ENCODE measurements at places on chromosomes 7 and 10.

DNA sequence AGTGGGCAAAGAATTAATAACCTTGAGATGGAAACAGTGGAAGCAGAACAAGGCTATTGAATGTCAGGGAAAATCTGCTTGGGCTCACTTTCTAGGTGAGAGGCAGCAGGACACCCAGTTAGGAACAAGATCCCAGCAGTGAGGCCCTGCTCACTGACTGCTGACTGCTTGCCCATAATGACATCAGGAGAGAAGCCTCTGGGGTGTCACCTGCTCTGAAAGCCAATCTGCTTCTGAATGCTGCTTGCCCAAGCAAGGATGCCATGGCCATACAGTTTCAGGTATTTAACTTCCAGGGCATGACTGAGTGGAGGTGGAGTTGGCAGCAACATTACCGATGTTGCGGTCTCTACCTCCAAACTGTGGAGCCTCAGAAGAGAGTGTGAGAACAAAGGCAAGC, 11.7 kb upstream of the WAPL start:
- DNase-seq = no peak

- DNase-seq = no peak
Observed at GRCh38 chr7:50838675-50839377, 56.1 kb upstream of the GRB10 start.

GRCh38 chr10:113303544-113304146, 249.2 kb upstream of the HABP2 start:
- DNase-seq = no peak

DNA sequence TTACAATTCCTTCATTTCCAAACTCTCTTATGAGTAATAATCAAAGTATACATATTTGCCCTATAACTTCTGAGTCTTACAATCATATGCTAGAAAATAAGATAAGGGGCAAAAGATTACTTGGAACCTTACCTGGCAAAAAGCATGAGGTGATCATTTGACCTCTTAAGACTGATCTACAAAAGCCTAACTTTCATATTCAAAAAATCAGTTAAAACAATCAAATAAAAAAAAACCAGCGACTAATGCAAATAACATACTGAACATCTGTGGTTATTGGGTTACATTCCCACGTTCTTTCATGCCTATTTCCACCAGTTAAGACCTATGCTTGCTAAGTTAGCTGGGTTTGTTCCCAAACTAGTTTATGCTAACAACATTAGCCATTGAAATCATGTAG, 187.6 kb downstream of the RNF133 start:
- no peak for DNase-seq

DNA sequence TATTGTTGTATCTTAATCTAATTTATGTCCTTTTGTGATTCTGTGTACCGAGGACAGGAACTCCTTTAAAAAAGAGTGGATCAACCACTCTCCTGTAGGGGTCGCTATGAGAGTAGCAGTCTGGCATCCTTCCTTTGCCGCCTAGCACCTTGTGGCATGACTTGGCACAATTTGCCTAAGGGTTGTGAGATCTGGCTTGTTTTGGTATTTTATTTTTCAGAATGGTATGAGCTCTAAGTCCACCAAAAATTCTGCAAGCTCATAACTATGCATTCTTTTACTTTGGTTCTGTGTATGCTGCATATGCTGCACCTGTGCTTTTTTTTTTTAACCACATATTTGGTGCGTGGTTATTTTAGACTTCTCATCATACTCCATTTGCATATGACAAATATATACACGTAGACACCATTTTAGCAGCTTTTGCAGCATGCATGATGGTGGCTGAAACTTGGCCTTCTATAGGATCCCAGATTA, 112.8 kb downstream of the CDK14 start:
- no peak for DNase-seq

DNA sequence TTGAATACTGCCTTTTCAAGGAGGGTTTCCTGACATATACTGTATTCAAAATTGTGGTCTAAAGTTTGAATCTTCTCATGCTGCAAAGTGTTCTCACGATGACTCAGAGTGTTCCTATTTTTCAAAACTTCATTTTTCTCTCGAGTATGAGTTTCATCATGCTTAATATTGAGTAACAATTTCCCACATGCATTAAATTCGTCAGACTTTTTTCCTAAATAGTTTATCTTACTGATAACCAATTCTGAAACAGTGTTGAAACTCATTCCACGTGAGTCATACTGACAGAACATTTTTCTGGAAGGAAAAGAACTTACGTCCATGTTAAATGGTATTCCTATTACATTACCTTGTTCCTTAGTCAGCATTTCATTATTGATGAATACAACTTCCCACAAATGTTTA, 44.1 kb downstream of the ZNF33B start:
- no peak for DNase-seq

- DNase-seq = no peak
Observed at GRCh38 chr10:137031-137430, 1.8 kb downstream of the ZMYND11 start.

DNA sequence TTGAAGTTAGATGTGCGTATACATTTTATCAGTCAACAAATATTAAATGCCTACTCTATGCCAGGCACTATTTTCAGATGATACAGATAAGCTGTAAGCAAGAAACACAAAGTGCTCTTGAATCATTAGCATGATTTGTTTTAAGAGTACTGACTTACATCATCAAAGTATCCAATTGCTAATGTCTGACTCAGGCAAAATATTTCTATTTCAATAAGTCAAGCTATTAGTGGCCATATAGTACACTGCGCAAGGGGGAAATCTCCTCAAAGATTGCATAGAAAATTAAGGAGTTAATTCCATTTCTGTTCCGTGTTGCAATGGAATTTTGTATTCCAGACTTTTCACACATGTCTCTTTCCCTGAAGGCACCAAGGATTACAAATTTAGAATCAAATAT, 46.1 kb upstream of the DNAJC1 start:
- DNase-seq = no peak

DNA sequence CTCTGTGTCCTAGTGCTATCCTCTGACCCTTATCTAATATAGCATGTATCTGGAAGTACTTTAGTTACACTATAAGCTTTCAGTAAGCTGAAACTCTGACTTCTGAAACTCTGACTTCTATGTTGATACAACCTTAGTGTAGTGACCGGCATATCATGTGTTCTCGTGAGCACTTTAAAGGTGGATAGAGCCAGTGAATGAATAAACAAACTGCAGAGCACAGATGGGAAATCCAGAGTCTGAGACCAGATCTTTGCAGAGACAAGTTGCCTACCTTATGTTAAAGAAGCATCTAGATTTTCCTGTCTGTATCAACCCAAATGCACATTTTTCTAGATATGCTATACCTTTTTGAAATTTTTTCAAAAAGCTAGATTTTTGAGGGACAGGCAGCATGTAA, 3.5 kb downstream of the ACTA2 start:
- no peak for DNase-seq

- DNase-seq = peak; percentile 68
Observed at GRCh38 chr7:136228171-136228570, 251.0 kb upstream of the MTPN start.

- no peak for DNase-seq
Observed at GRCh38 chr7:132709971-132710567, 133.8 kb upstream of the PLXNA4 start.

GRCh38 chr7:156668130-156668741, 27.7 kb downstream of the RNF32 start:
- DNase-seq = no peak

DNA sequence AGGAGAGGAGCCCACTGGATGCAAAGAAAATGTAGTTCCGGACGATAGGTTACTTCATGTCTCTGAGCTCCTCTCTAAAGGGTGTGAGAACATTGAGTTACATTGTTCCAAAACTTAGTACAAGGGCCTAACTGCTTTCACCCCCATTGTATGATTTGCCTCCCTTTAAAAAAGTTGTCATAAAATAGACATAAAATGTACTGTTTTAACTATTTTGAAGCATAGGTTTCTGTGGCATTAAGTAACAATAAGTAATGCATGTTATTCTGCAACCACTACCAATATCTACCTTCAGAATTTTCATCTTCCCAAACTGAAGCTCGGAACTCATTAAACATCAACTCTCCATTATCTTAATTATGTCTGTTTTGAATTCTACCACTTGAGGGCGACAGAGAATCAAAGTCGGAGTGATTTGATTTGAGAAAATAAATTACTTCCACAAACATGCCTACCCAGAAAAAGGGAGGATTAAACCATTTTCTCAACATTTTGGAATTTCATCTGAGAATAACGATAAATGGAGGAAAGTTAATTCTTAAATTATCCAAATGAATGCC, 2.7 kb downstream of the IGFBP1 start:
- DNase-seq = peak; percentile 26

- no peak for DNase-seq
Observed at GRCh38 chr10:43922335-43923280, 273.9 kb upstream of the ZNF32 start.

DNA sequence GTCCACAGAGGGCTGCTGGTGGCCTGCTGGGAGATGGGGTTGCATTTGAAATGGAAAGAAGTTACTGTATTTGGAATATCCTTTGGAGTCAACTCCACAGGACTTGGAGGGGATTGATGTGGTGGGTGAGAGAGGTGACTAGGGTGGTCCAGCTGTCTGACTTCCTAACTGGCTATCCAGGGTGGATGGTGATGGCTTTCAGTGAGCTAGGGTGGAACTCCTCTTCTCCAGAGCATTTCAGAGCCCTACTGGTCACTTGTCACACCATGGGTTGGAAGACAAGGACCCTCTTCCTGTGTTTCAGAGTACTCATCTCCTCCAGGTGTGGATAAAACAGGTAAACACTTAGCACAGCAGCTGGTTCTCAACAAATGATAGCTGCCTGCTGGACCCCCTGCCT, 3.3 kb upstream of the ADAMTS14 start:
- no peak for DNase-seq

DNA sequence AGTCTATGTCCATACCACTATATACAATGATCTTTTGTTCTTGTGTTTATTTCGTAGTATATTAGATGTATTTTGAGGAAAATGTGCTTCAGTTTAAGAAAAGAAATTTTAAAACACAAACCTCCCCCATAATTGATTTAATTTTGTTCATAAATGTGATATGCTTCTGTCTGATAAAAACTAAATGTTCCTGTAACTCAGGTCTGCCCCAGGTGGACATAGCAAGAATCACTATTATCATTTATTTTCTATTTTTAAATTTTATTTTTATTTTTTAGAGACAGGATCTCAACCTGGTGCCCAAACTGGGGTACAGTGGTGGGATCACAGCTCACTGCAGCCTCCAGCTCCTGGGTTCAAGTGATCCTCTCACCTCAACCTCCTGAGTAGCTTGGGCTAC, 43.2 kb downstream of the BEND7 start:
- DNase-seq = no peak

GRCh38 chr10:43221419-43222209, 45.3 kb downstream of the RASGEF1A start:
- DNase-seq = no peak

- DNase-seq = no peak
Observed at GRCh38 chr10:28533186-28533564, 257 bp downstream of the WAC start.

DNA sequence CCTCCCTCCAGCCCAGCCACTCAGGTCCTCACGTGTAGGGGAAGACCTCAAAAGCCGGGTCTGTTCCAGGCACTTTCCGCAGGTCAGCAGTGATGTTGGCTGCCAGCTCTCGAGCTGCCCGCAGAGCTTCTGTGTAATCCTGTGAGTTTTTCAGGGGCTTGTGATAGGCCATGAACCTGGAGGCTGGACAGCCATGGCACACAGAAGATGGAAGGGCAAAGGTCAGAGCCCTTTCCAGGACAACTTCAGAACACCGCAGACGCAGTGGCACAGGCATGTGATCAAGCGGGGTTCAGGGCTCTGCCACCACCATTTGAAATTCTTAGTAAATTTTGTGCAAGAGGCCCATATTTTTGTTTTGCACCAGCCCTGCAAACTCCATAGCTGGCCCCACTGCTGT, 24.0 kb downstream of the NPC1L1 start:
- DNase-seq = no peak

GRCh38 chr10:44118500-44118899, 266.4 kb downstream of the CXCL12 start:
- DNase-seq = no peak

GRCh38 chr7:34163956-34164355, 258.6 kb downstream of the BMPER start:
- DNase-seq = no peak

DNA sequence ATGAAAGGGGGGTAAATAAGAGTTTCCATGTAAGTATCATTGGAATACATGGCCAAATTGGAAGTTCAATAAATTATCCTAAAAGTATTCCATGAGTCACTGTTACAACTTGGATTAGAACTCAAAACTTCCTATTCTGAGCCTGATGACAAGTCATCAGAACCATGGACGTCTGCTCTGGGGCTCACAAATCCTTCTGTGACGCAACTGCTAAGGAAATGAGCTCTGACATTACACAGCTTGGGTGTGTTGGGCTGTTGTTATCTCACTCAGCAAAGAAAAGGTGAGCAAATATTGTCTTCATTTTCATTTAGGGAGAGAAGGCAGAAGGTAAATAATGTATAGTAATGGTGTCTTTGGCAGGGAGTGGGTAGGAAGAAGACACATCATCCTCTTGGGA, 214.8 kb upstream of the ADO start:
- DNase-seq = no peak

DNA sequence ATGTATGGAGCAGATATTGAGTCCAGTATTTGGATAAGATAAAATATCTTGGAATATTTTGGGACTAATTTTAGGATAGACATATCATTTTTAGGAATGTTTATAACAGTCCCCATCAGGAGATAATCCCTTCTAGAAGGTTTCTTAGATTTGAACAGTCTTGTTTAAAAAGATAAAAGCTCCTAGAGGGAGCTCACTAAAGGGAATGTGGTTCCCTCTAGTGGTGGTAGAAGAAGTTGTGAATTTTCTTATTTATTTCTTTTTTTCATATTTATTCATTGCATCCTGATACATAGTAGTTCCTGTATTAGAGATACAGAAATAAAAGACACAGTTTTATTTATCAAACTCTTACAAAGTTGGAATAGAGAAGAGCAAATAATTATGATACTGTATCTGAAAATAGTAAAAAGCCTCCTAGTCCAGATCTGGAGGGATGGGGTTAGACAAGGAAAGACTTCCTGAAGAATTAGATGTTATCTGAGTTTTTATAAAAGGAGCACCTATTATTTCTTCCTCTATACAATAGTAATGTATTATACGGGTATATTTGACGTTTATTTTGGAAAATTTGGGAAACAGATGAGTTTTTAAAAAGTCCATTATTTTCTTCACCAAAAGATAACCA, 24.5 kb upstream of the KLF14 start:
- DNase-seq = peak; percentile 7

GRCh38 chr7:136039577-136040345, 62.6 kb upstream of the MTPN start:
- DNase-seq = peak; percentile 48
